ENCODE measurements at places on chromosomes 11 and 22.

DNA sequence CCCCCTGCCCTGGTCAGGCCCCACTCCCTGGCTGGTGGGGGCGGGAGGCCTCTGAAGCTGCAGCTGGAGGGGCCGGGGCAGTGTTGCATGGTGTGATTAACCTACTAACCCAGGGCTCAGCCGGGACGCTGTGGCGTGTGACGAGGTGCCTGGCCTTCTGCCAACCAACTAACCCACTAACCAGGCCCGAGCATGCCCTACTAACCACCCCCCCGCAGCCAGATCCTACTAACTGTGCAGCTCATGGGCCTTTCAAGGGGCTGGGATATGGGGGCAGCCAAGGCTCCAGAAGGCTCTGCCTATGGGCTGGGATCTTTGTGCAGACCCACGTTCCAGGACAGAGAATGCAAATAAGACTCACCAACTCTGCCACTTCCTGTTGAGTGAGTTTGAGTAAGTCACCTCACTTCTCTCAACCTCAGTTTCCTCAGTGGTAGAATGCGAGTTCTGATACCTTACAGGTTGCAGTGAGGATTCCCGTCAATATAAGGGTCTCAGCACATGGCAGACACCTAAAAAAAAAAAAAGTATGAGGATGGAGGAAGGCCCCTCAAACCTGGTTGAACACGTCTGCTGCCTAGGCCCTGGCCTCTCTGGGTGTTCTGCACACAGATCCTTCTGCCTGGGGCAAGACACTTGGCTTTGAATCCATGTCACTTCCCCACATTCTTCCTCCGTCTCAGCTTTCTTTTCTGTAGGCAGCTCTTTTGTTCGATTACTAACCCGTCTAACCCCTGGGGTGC is 14.1 kb downstream of the MIAT start:
- DNase-seq, result no peak

DNA sequence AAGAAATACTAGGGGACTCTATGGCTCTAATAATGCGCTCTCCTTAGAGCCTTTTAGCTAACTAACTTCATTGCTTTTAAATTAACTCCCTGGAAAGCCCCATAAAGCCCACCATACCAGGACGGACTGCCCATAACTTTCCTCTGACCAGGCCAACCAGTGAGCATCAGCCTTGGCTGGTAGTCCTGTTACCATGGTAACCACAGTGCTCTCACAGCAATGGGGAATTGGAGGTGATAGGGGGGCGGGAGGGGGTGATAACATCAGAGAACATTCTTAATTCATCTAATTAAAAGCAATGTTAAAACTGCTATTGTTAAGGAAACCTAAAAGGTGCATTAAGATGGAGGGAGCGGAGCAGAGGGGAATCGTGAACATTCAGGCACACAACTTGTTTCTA is 27.2 kb upstream of the CHRM4 start:
- no peak for DNase-seq

- no peak for DNase-seq
Measured at GRCh38 chr11:115279813-115280761, 224.1 kb downstream of the CADM1 start.

GRCh38 chr11:19982774-19983495 is 177.3 kb downstream of the DBX1 start:
- no peak for DNase-seq

GRCh38 chr11:114354076-114354475 is 46.2 kb downstream of the C11orf71 start:
- no peak for DNase-seq

GRCh38 chr22:30861688-30862552 is 106.7 kb downstream of the MORC2 start:
- no peak for DNase-seq

DNA sequence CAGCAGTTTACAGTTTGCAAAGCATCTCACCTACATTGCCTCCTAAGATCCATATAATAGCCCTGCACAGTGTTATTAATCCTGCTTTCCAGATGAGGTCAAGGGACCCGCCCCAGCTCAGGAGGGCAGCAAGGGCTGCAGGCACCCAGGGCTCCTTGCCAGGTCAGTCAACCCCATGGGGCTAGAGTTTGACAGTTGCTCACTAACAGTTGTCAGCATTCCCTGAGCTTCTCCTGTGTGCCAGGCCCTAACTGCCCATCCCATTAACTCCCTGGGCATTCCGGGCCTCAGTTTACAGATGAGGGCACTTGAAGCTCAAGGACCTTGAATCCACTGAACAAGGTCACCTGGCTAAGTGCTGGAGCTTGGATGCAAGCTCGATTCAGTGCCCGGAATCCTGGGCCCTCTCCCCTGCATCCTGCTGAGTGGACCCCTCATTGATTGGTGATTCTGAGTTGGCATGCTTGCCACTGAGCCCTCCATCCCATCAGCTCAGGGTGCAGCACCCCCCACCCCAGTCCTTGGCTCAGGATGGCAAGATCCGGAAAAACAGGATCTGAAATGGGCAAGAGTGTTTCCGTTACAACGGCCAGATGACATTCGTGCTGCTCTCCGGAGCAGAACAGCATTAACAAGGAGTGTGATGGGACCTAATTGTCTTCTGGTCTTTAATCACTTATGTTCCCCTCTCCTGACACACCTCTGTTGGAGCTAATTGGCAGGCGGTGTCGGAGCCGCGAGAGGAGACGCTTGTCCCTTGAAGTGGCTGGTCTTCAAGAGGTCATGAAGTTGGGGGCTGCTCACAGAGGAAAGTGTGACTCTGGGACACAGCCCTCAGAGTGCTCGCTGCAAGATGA is 87.4 kb upstream of the SHISAL1 start:
- DNase-seq, result no peak

DNA sequence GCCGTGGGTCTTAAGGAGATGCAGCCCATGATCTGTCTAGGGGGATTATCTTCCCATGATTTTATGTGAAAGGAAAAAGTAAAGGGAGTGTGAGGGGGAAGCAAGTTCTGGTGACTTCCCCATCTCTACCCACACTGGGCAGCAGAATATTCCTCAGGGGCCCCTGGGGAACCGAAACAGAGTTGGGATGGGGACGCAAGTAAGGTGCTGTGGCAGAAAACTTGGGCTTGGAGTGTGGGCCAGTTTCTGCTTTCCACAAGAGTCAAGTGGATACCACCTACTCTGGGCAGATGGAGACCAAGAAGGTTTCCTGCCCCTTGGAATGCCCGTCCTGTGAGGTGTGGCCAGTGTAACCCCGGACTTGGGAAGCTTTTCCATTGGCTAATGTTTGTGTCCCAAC is 64.4 kb downstream of the SGSM3 start:
- no peak for DNase-seq

- DNase-seq, result no peak
Measured at GRCh38 chr11:125402435-125402834, 93.6 kb downstream of the FEZ1 start.

- no peak for DNase-seq
Measured at GRCh38 chr22:48781391-48781790, 1046.3 kb downstream of the BRD1 start.

- no peak for DNase-seq
Measured at GRCh38 chr11:91869686-91870085, 354.9 kb upstream of the FAT3 start.

GRCh38 chr22:25153961-25154666 is 45.5 kb upstream of the CRYBB3 start:
- DNase-seq, result no peak

GRCh38 chr11:40166892-40167291 is 1292.6 kb downstream of the LRRC4C start:
- DNase-seq, result no peak

DNA sequence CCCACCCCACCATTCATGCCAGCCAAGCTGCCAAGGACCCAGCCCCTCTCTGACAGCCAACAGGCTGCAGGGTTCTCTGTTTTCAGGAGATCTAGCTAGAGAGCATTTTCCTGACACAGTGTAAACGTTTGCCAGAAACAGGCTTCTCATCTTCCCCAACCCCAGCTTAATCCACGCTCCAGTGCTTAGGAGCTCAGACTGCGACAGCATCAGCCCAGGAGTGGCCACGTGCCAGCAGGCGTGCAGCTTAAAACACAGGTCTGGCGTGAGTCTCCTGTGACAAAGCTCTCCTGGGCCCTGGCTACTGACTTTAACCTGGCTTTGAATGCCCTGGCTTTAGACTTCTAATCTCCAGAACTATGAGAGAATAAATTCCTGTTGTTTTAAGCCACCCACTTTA is 66.6 kb downstream of the GALNT18 start:
- DNase-seq, result no peak

DNA sequence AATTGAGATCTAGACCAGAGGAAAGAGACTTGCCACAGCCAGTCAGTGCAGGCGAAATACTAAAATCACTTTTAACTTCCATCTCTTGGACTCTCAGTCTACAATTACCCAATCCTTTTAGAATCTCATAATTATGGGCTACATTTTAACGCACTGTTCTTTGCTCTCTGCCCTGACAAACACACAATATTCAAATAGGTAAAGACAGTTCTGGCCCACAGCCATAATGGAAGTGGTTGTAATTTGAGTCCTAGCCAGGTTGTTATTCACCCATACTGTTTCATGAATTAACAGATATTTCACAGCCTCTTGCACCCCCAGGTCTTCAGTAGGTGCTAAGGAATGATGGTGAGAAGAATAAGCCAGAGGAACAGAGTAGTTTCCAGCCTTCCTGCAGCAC is 830 bp downstream of the C11orf97 start:
- DNase-seq, result no peak

- no peak for DNase-seq
Measured at GRCh38 chr22:21713428-21714058, 22.1 kb downstream of the YPEL1 start.

DNA sequence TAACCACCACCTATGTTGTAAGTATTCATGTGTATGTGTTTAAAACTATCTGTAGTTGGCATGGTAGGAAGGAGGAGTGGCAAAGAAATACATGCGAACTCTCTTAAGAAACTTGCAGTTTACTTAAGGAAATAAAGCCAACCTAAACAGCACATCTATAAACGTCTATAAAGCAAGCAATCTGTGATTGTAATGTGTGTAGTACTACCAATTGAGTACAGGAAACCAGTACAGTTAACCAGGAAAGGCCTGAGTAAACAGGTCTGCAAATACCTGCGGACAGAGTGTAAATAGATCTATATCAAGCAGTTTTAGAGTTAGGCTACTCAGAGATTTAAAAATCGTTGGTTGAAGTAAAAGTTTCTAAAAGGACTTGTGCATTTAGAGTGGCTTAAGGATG is 59.5 kb upstream of the AMOTL1 start:
- DNase-seq, result no peak

DNA sequence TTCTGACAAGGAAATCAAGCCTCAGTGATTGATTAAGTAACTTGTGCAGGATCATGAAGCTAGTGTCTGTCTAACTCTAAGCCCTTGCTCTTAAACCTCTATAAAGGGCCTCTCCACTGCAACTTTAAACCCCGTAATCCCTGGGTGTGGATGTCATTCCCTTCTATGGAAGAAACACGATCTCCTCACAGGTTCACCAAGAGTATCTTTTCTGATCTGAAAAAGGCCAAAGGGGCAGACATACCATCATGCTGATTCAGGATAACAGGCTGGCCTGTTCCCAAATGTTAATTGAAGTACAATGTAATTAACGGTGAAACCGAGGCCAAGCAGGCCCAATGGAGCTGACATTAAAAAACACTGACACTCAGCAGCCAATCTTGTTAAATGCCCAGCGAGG is 17.1 kb downstream of the TTC12 start:
- no peak for DNase-seq

DNA sequence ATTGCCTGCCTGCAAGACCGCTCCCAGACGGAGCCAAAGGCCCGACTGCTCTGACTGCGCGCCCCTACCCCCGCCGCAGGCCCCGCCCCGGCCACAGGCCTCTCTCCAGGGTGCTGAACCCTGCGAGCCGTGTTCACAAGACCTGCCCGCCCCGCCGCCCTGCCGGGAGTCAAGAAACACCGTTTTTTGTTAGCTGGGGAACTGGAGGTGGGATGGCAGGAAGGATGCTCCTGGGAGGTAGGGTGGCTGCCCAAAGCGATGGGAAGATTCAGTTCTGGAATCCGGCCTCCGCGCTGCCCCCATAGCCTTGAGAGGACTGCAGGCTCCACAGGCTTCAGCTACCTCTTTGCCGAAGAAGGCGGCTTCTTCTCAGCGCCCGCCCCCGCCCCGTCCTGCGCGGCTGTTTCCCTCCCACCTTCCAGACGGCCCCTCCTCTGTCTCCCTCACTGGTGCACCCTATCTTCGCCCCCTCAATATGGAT is 2.7 kb upstream of the PDE2A start:
- DNase-seq, result no peak

DNA sequence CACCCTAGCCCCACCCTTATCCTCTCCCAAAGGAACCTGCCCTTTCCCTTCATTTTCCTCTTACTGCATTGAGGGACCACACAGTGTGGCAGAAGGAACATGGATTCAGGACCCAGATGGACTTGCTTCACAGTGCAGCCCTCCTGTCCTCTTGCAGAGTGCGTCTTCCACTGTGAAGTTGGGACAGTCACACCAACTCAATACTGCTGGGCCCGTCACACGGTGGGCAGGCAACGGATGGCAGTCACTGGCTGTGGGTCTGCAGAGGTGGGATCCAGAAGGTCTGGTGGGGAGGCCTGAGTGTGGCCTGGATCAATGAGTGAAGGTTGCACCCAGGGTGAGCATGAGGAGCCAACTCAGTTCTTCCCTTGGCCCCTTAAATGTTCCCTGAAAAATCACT is 129.9 kb upstream of the B3GAT1 start:
- no peak for DNase-seq

DNA sequence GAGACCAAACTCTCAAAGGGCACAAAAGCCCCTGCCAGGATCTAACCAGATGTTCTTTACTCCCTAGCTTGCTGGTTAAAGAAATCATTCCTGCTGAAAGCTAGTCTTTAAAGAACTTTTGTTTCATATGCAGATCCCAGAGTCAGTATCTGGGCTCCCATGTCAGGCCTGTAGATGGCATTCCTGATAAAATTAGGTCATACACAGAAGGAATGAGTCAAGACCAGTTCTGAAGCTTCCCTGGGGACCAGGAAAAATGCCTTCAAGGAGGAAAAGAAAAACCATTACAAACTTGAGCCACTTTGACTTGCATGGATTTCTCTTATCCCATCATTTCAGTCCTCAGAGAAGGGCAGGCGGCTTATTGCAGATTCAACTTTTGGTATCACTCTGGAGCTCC is 5.9 kb downstream of the DBX1 start:
- DNase-seq, result no peak

DNA sequence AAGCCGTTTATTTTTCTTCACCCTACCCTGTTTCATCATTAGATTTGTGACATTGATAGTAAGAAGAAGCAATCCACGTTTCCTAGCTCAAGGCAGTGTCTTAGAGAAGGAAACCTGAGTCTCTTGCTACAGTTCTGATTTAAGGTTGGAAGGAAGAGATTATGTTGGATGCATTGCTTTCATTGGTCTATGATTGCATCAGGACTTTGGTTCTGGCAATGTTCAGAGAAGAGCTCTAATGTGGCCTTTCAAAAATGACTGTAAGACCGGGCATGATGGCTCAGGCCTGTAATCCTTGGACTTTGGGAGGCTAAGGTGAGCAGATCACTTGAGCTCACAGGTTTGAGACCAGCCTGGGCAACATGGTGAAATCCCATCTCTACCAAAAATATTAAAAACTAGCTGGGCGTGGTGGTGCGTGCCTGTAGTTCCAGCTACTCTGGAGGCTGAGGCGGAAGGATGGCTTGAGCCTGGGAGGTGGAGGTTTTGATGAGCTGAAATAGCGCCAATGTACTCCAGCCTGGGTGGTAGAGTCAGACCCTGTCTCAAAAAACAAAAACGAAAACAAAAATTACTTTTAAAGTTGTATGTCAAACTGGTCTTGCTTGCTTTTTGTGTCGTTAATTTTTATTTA is 4.1 kb downstream of the NUCB2 start:
- DNase-seq, result peak; percentile 36

GRCh38 chr11:84899134-84899533 is 728.0 kb downstream of the DLG2 start:
- no peak for DNase-seq
